ENCODE measurements at places on chromosomes 3 and 15. TPM values are rescaled to one million over a fixed set of nuclear protein-coding genes. Genes with fewer than 3 reads are reported as not detected.

DNA sequence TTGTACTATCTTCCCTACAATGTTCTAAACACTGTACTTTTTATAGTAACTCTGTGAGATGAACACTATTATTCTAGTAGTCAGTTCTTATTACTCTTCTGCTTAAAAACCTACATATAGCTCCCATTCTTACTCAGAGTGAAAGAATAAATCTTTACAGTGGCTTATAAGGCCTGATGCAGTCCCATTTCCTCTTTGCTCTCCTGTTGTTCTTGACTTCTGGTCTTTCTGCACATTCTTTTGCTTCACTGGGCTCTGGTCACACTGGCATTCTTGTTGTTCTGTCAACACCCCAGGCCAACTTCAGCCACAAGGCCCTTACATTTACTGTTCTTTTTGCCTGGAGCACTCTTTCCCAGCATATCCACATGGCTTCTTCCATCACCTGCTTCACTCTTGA lies 58.2 kb upstream of the TP63 start:
- DNase-seq, result no peak

GRCh38 chr15:97728791-97729190 lies 231.7 kb upstream of the ARRDC4 start:
- no peak for DNase-seq

DNA sequence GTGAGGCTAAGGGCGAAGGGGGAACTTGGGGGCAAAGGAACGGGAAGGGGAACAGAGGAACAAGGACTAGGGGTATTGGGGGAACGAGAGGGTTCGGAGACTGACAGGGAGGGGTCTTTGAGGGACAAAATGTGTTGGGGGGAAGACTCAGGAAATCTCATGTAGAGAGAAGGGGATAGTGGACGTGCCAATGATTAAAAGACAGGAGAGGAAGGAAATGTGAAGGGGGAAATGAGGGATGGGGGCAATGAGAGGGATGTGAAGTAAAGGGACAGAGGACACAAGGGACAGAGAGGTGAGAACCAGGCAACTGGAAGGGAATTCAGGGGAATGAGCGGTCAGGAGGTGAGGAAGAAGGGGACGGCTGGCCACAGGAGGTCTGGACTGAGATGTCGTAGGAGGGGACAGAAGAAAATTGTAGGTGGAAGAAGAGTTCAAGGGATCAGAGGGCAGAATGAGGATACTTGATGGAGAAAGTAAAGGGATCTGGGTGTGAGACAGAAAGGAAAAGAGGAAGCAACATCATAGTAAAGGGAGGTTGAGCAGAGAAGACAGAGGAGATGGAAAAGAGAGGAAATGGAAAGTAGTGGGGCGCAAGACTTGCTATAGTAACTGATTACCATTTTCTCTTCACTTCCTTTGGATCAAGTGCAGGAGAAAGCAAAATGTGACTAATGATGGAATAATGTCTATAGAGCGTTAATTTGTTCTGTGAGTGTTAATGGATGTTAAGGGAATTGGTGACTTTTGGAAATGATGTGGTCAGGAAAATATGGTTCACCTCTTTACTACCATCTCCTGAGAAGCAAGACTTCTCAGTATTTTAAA lies 749 bp downstream of the RAB8B start:
- no peak for DNase-seq

GRCh38 chr3:186162221-186162620 lies 53.3 kb upstream of the ETV5 start:
- peak; percentile 42 for DNase-seq

DNA sequence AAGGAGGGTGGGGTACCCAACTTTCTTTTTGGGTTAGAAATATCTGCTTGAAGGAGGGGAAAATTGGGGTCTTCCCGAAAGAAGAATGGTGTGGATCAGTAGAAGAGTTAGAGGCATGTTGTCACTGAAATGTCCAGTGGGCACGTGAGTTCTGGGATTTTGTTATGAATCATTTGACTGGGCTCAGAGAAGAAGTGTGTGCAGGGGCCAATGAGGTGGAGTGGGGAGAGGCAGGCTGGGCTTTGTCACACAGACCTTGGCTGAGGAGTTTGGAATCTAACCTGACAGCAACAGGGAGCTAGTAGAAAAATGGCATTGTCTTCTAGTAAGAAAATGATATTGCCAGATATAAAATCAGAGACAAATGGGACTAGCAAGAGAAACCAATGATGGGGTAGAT lies 436.8 kb downstream of the MFSD1 start:
- DNase-seq, result no peak

DNA sequence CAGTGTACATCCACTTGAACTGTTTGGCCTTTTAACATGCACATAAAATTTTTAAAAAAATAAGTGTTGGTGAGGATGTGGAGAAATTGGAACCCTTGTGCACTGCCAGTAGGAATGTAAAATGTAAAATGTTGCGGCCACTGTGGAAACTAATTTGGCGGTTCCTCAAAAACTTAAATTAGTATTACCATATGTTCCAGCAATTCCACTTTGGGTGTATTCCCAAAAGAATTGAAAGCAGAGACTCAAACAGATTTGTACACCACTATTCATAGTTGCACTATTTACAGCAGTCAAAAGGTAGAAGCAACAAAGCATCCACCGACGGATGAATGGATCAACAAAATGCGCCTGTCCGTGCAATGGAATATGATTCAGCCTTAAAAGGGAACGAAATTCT lies 55.2 kb upstream of the SEC61A1 start:
- DNase-seq, result no peak

DNA sequence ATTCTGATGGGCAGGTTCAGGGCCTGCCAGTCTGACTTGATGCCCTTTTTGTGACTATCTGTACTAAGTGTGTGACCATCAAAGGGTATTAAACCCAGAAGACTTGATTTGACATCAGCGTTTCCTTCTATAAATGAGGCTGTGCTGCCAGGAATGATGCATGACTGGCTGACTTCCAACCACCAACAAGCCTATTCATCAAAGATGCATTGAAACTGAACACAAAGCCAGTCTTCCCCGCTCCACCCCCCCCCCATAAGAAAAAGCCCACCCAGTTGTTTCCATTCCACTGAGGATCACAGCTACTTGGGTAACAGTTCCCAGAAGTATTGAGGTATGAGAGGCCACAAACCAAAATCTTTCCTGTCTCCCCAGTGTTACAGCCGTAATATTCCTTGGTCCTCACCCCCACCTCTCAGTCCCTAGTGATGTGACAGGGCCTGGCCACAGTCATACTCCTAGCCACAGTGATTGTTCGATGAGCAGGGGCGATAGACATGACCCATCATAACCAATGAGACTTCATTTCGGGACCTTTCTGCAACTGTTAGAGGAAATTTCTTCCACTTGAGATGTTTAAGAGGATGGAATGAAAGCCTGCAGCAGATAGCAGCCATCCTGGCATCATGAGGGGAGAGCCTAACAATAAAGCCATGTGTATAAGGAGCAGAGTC lies 22.6 kb downstream of the SH3BP5 start:
- DNase-seq, result no peak

DNA sequence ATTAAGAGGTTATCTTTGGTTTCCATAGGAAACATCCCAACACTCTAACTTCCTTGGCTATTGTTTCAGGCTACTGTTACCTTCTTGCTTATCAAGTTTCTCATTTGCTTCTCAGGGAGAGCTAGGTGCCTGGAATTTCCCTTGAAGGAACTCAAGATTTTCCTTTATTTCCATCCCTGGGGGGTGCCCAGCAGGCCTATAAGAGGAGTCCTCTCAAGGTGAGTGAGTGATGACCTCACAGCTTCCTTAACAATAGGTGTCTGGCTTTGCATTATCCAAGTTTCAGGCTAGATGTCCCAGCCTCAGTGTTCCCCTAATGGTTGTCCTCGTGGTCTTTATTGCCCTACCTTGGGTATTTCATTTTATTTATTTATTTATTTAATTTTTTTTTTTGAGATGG lies 12.1 kb upstream of the CTSH start:
- DNase-seq, result no peak

DNA sequence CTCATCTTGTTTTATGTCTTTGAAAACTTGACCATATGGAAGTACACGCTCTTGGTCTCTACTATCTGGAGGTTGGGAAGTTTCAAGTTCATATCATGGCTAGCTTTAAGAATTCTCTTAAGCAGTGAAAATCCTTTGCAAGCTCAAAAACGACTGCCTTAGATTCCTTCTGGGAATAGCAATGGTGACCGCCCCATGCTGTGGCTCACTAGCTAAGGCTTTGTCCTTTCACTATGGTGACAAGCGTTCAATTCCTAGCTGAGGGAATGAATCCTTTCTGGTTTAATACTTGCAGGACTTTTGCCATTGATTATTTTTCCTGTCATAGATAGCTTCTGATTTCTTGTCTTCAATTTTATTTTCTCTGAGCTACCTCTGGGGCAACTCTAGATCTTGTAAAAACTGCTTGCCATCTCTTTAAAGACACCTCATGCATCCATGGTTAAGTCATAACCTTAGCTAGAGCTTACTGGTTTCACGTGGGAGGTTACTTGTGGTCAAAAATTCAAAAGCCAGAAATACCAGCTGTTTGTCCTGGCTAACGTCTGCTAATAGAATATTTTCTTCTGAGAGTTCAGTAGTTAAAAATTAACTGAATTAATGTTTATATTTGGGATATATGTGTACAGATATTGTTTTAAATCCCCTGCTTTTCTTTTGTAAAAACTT lies 673.4 kb upstream of the CBLB start:
- no peak for DNase-seq

GRCh38 chr15:85141726-85142125 lies 160.1 kb downstream of the PDE8A start:
- no peak for DNase-seq

GRCh38 chr3:196938124-196938523 lies 4.2 kb downstream of the NCBP2 start:
- DNase-seq, result no peak

DNA sequence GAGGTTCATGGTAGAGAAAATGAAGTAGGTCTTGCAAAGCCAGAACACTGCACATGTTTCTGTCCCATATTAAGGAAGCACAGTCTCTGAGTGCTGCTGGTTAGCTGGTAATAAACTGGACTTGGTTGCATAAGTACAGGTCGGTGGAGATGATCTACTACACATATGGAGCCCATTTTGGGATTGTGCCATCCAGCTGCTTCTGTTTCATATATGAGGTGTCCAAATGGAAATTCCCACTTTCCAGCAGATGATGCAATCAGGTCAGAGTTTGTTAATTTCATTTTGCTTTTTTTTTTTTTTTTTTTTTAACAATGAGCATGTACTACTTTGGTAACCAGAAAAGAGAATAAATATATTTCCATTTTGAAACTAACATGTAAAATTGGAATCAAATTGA lies 122.6 kb downstream of the SATB1 start:
- no peak for DNase-seq

DNA sequence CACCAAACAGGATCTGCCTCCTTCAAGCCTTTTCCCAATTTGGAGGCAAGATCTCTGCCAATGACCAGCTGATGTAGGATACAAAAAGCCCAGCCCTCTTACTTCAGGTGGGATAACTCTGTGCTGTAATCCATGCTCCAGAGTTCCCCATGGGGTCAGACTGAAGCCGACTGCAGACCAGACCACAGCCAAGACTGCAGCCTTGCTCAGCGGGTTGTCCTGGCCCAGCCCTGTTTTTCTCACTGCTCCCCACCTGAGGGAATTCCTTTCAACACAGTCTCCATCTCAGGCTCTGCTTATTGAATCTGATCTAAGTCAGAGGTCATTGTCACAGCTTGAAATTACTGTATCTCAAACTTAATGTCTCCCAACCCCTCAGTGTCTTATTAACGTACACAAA lies 207.0 kb downstream of the MYRIP start:
- no peak for DNase-seq

GRCh38 chr3:25033407-25034029 lies 394.5 kb upstream of the RARB start:
- no peak for DNase-seq

DNA sequence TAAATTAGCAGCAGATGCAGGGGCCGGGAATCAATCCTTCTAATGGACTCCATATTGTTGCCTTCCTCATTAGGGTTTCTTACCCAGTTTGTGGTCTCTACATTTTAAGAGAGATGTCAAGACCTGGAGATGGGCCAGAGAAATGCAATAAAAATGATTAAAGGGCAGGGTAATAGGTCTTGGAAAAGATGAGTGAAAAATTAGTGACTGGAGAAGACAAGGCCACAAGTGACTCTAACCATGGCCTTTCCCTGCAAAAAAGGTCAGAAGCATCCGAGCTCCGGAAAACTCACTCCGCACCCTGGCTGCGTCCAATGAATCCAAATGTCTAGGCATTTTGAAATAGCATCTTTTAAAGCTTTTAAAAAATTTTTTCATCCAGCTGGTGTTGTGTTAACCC lies 152.8 kb downstream of the ARRDC4 start:
- DNase-seq, result no peak

GRCh38 chr3:108134555-108134880 lies 43.7 kb upstream of the CD47 start:
- DNase-seq, result no peak

- DNase-seq, result no peak
These were observed 2.8 kb upstream of the RNU5A-1 start for GRCh38 chr15:65292938-65293518.

The ALCAM gene
- 15.2 TPM for total RNA-seq

The ITPKA gene
- total RNA-seq, result not detected

The SLC6A1 gene
- 2.0 TPM for total RNA-seq

The TEX55 gene
- total RNA-seq, result not detected

The ARHGEF3 gene
- 17.4 TPM for total RNA-seq

The DOCK3 gene
- total RNA-seq, result 0.98 TPM

The NDUFB5 gene
- total RNA-seq, result 48.9 TPM
